NCI-H446 treated with DMSO at 0.1 percent for 48 hours (cell line): ENCODE measurements at places on chromosomes 11 and 22.

GRCh38 chr11:60954421-60954820 is 2.4 kb upstream of the SLC15A3 start:
- DNase-seq: no peak

DNA sequence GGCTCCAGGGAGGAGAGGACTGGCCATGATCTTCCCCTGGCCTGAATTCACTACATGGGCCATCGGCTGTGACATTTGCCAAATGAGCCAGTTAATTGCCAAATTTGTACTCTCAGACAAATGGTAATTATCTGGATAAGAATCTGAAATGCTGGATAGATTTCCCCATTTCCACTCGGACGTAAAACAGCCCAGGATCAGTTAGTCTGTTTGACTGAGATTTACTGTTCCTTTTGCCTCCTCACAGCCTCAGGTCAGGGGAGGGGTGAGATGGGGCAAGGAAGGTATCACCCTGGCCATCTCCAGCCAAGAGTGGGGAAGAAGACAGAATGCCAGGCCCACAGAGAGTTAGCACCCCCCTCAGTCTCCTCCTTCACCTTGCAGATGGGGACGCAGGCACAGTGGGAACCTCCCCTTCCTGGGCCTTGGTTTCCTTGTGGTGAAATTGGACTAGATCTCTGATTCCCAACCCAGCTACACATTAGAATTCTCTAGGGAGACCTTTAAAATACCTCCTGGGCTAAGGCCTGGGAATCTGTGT is 5.2 kb downstream of the TRIM29 start:
- no peak for DNase-seq

DNA sequence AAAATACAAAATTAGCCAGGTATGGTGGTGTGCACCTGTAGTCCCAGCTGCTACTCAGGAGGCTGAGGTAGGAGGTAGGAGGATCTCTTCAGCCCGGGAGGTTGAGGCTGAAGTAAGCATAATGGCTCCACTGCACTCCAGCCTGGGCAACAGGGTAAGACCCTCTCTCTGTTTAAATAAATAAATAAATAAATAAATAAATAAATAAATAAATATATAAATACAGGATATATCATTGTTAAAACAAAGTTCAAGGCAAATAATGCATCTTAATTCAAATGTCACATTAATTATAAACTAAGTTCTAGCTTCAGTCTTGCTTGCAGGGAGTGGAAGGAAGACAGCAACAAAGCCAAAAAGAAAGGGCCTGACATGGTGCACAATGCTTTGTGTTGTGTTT is 44.5 kb upstream of the PANX1 start:
- no peak for DNase-seq

GRCh38 chr11:125378571-125378970 is 117.5 kb downstream of the FEZ1 start:
- DNase-seq: no peak

DNA sequence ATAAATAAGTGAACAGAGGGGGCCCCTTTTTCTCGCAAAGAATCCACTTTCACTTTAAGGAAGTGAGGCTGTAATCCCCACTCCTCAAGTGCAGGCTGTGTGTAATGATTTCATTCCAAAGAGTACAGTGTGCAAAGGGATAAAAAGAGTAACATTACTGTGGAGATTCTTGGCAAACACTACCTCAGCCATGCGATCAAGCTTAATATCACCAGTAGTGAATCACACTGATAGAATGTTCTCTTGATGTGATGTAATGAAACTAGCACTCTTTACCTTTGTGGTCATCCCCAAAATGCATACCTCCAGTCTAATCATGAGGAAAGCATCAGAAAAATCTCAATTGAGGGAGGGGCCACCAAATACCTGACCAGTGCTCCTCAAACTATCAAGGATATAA is 246.1 kb upstream of the CHORDC1 start:
- DNase-seq: no peak

DNA sequence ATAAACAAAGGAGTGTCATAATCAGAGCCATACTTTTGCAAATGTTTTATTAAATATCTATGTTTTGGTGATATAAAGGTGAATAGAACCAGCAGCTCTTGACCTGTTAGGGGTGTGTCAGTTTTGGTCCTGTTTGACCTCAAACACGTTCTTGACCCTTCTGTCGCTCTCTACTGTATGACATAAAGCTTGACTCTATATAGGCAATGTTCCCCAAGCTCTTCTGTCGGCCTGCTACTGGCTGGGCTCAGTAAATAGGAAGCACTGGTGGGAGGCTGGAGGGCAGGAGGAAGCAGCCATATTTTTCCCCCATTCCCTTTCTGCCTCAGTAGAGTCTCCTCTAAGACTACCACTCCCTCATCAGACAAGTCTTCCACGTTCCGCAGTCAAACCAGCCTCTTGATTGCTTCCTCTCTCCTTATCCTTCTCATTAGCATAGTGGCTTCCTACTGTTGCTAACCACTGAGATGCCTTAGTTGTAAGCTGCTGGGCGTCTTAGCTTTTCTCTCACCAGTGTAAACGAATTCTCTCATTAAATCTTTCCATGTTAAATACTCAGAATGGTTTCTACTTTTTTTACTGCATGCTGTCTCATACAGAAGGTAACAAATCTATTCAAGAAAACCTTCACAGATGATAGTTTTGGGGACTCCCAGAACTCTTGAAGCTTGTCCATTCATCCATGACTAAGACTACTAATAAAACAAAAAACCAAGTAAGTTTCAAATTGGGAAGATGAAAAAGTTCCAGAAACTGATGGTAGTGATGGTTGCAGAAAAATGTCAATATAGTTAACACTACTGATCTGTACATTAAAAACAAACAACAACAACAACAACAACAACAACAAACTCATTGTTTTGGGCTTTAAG is 3.3 kb downstream of the NPAT start:
- no peak for DNase-seq

GRCh38 chr11:95152876-95153856 is 63.5 kb downstream of the ENDOD1 start:
- DNase-seq: no peak
